ENCODE measurements at places on chromosomes 1 and 21. TPM values are rescaled to one million over a fixed set of nuclear protein-coding genes. Genes with fewer than 3 reads are reported as not detected.

FCGR1A gene
- total RNA-seq, result 5.2 TPM

NME7 gene
- total RNA-seq, result 12.5 TPM

CD34 gene
- total RNA-seq, result 20.9 TPM

WNT4 gene
- 3.1 TPM for total RNA-seq

BEND5 gene
- 5.7 TPM for total RNA-seq

PIK3R3 gene
- 13.0 TPM for total RNA-seq

TEDDM1 gene
- total RNA-seq, result not detected

KIF14 gene
- 1.0 TPM for total RNA-seq

ACKR1 gene
- 4.7 TPM for total RNA-seq

NBPF6 gene
- not detected for total RNA-seq

SPATA17 gene
- 0.52 TPM for total RNA-seq

CITED4 gene
- total RNA-seq, result 1.6 TPM

Measured in skeletal muscle tissue (tissue), 5 donors.